Activated CD8-positive, alpha-beta memory T cell treated with anti-CD3 and anti-CD28 coated beads for 24 hours (primary cell): ENCODE measurements at places on chromosomes 1 and 21.

- no peak for DNase-seq
These were observed 34.2 kb downstream of the GATAD2B start for GRCh38 chr1:153888533-153888932.

GRCh38 chr1:57839067-57839466 lies 415.2 kb upstream of the DAB1 start:
- DNase-seq = no peak

DNA sequence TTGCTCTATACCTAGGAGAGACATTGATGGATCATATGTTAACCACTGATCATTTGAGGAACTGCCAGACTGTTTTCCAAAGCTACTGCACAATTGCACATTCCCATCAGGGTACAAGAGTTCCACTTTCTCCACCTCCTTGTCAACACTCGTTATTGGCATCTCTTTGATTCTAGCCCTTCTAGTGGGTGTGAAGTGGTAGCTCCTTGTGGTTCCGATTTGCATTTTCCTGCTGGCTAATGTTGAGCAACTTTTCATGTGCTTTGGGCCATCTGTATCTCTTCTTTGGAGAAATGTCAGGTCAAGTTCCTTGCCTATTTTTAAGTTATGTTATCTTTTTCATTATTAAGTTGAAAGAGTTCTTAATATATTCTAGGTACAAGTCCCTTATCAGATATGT lies 90.1 kb downstream of the DMRTB1 start:
- DNase-seq = no peak

DNA sequence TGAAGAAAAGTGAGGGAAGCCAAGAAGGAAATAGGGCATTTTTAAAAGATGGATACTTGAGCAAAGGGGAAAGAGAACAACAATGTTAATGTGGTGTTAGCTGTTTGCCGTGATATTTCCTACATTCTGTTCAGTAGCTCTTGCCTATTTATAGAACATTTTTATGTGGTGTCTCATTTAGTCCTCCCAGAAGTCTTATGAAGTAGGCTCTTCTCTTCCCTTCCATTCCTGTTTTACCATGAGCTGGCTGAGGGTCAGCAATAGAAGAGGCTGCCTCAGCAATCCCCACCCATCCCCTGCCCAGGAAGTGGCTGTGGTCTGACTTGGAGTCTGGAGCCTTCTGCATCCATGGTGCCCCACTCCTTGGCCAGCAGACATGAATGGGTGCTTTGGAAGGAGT lies 60.1 kb downstream of the KIAA0040 start:
- no peak for DNase-seq

DNA sequence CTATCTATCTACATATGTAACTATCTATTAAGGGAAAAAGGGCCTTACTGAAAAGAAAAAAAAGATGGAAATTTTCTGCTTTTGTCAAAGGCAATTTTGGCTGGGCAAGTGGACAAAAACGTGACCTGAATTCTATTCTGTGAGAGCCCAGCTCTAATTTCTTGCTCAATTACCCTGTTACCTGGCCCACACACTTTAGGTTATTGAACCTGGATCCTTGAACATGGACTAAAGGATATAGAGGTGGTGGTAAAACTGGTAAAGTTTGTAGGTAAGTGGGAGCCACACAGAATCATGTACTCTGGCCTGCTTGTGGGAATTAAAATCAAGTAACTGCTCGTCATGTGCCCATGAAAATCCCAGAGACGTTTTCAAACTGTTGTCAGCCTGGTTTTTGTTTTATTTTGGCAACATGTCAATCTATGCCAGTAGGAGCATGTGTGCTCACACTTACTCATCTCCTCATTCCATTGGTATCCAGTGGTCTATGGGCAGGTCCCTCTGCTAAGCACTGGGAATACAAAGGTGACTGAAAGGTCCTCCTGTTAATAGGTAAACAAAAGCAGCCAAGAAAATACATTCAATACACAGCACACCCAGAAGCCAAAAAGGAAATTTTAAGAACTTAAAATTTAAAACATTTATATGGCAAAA lies 113.7 kb upstream of the WARS2 start:
- no peak for DNase-seq

DNA sequence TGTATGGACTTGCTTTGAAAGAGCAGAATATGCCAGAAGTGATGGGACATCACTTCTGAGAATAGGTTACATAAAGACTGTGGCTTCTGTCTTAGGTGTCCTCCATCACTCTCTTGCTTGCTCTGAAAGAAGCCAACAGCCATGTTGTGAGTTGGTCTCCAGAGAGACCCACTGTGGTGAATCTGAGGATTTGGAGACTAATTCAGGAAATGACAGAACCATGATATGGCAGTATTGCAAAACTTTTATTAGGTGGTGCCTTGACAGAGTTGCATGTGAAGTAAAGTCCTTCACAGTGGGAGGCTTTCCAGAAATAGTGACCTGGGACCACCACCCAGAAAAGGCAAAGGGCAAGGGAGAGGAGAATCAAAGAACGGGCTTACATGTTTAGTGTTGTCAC lies 628.6 kb downstream of the KCNT2 start:
- DNase-seq = no peak

DNA sequence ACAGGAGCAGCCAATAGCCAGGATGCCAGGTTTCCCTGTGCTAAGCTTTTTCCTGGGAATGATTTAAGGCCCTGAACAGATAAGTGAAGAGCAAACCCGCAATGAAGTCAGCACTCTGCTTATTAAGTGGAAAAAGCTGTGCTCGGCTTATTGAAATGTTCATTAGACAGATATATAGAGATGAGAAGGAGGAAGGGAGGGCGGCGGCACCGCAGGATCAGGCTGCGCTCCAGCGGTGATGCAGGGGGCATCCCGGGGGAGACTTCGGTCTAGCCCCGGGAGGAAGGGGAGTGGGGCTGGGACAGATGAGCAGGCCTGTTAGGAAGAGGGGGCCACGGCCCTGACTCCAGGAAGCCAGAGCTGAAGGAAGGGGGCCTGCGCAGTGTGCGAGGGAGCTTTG lies 115.0 kb downstream of the TMEM53 start:
- no peak for DNase-seq

DNA sequence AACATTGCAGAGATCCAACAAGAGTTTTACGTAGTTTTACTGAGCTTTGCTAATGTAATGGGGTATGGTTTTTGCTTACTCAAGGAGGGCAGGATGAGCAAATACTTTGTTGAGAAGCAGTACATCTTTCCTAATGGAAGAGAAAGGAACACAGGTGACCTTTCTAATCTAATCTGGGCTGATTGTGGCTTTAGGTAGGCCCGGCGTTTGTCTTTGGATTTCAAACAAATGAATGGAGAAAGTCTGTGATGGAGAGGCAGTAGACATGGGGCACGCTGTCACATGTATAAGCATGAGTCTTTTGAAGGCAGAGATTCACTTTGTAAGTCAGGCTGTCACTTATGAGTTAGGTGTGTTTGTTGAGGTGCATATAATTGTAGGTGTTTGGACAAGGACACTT lies 1.7 kb downstream of the PLEKHM2 start:
- DNase-seq = no peak

DNA sequence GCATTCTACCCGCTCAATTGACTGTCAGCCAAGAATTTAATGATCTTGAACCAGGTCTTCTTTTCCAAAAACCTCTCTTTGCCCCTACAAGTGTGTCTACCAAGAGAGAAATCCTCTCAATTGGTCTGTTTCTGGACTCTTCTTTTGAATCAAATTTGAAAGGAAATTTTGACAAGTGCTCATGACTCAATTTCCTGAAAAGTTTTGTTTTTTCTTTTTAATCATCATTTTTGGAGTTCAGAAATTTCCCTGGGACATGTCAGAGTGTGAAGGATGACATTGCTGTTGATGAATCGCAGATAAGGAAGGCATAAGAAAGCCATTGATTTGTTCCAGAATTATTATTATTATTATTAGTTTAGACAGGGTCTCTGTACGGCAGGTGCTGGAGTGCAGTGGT lies 88.2 kb upstream of the AKT3 start:
- no peak for DNase-seq

DNA sequence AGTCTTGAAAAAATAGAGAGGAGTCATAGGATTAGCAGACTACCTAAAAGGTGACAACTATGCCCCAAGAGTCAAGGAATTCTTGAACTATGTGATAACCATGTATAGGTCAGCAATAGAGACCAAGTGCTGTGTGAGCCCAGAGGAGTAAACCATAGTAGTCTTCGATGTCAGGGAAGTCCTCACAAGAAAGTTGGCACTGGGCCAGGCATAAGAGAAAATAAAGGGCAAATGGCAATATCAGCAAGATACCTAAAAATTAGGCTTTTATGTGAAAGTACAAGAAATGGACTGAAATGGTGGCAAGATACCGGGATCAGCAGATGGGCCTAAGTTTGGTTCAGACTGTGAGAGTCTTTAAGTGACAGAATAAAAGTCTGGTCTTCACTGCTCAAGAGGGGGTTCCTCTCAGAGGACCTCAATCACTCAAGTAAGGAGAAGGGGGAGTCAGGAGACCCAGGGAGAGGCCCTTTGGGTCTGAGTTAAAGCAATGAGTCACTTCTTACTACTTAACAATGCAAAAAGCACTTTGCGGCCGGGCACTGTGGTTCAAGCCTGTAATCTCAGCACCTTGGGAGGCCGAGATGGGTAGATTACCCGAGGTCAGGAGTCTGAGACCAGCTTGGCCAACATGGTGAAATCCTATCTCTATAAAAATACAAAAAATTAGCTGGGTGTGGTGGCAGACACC lies 95.0 kb downstream of the TEX35 start:
- no peak for DNase-seq

DNA sequence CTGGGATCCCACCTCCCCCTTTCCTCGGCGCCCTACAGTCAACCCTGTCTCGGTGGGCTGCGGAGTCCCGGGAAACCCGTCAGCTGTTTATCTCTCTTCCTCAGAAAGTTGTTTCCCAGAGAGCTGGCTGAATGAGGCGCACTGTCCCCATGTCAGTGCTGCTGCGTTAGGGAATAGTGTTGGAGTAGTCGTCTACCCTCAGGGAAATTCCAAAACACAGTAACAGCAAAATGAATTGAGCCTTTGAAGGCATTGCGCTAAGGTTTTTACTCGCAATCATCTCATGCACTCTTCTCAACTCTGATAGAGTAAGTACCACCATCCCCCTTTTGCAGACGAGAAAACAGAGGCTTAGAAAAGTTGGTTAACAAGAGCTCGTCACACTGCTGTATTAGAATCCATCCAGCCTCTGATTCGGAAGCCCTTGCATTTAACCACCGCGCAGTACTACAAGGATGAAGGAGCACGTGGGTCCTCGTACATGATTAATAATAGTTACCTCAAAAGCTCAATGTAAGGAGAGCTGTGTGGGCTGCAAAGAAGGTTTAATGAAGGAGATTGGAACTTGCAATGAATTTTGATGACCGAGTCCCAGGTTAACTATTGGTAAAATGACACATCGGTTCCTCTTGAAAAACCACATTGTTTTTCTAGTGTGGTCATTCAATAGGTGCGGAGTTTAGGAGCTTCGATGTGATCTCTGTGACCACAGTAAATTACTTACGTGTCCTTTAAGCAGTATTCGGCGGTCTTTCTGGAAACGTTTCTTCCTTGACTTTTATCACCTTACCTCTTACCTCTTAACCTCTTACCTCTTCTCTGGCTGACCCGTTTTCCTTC lies 788 bp upstream of the EDEM3 start:
- no peak for DNase-seq

DNA sequence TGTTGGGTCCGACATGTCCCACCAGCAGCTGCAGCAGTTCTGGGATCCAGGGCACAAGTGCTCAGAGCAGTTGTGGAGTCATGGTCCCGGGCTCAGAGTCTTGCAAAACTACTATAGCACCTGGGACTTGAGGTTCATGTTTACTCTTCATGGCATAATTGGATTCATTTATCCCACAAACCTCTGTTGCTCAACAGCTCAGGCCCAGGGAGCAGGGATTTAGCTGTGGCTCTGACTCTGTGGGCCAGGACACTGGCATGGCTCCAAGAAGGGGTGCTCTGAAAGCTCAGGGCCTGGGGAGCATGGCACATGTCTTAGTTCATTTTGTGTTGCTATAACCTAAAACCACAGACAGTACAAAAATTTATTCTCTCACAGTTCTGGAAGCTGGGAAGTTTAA lies 626.7 kb upstream of the ADGRL2 start:
- no peak for DNase-seq

GRCh38 chr1:244789731-244790130 lies 45.7 kb upstream of the COX20 start:
- DNase-seq = no peak

- no peak for DNase-seq
These were observed 14.0 kb downstream of the PRR9 start for GRCh38 chr1:153231363-153231762.

- DNase-seq = no peak
These were observed 522.6 kb upstream of the PLXNA2 start for GRCh38 chr1:208766832-208767231.

- no peak for DNase-seq
These were observed 16.0 kb downstream of the RRP1 start for GRCh38 chr21:43805275-43805800.

GRCh38 chr1:235996048-235996785 lies 68.7 kb downstream of the NID1 start:
- DNase-seq = no peak

DNA sequence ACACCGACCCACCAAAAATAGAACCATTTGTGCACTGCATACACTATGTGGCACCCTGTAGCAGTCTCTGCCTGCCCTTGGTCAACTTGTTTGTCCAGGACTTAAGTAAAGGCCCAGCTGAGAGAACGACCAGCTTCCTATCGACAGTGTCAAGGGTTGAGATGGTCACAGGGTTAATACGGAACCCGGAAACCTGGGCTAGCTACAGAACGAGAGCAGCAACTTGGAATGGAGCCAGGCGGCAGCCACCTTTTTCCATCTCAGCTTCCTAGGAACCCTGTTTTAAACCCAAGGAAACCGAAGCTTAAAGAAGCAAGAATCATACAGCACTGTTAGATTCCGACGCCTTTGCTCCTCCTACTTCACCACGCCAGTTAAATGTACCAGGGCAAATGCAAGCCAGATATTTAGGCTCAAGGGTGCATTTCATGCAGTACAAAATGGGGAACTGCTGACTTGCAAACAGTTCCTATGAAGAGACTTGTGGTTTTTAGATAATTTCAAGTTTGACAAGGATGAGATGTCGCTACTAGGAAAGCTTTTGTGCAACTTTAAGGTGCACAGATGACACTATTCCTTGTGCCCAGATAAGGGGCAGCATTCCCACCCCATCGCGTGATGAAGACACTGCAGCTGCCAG lies 35.5 kb downstream of the SLC66A1 start:
- DNase-seq = no peak

DNA sequence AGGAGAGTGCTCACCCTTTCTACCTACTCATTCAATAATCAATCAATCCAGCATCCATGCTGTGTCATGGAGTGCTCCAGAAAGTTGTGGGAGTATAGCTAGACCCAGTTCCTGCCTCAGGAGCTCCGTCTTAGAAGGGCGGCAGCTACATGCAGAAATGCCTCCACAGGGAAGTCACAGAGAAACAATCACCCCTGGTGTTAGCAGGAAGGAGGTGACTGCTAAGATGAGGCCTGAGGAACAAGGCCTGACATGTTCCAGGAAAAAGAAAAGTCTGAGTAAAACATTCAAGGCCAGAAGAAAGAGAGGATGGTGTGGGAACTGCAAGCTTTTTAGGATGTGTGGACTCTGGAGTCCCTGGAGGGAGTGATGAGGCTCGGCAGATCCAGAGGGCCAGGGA lies 142.5 kb upstream of the MAGI3 start:
- no peak for DNase-seq

- DNase-seq = no peak
These were observed 10.8 kb downstream of the OLIG1 start for GRCh38 chr21:33080776-33081175.

GRCh38 chr1:177923441-177923840 lies 46.4 kb downstream of the SEC16B start:
- DNase-seq = no peak

- no peak for DNase-seq
These were observed 8.1 kb downstream of the NIBAN1 start for GRCh38 chr1:184965944-184966860.

- no peak for DNase-seq
These were observed 10.4 kb upstream of the BCAR3 start for GRCh38 chr1:93692026-93692425.

- peak; percentile 68 for DNase-seq
These were observed 478 bp upstream of the PRDM2 start for GRCh38 chr1:13699510-13699909.
